Stromal cell of bone marrow (primary cell): ENCODE measurements at places on chromosomes 1 and 21.

DNA sequence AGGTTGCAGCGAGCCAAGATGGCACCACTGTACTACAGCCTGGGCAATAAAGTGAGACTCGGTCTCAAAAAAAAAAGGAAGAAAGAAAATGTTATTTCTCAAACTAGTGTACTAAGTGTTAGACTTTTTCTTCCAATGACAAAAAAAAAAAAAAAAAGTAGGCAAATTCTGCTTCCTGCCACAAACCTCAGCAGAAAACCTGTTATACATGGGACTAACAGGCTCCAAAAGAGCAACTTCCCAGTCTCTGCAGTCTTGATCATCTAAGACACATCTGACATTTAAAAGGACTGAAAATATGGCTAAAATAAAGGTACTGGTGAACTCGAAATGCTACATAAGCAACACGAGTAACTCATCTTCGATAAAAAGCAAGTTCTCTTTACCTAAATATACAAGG lies 59.6 kb downstream of the HSF2BP start:
- DNase-seq: no peak

- no peak for DNase-seq
Observed at GRCh38 chr1:5686925-5687706, 305.1 kb downstream of the NPHP4 start.

- DNase-seq: no peak
Observed at GRCh38 chr1:11800756-11801433, 4.9 kb downstream of the MTHFR start.

GRCh38 chr1:194114288-194114687 lies 927.9 kb upstream of the B3GALT2 start:
- no peak for DNase-seq

DNA sequence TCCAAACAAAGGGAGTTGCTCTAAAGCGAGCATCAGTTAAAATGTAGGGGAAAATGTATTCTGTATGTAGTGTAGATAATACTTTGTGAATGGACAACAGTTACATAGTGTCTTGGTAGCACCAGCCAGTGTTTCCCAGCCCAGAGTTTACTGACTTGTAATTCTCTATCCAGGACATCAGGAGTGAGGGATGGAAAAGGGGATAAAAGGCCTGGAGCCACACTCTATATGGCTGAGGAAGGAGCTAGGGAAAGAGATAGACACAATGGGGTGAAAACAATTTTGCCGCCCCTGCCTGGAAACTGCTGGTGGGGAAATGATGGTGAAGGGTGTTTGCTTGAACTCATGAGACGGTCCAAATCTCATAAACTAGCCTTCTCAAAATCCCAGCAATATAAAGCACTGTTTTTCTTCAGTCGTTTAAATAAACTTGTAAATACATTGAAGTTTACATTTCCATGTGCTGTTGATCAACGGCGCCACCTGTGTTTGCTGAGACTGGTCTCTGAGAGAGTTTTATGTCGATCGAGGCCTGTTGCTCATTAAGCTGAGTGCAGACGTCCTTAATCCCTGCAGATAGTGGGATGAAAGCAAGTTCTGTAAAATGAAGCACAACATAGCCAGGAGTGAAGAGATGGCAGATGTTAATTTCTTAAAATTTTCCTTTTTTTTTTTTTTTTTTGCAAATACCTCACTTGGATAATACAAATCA lies 27.9 kb upstream of the AGO1 start:
- DNase-seq: no peak

DNA sequence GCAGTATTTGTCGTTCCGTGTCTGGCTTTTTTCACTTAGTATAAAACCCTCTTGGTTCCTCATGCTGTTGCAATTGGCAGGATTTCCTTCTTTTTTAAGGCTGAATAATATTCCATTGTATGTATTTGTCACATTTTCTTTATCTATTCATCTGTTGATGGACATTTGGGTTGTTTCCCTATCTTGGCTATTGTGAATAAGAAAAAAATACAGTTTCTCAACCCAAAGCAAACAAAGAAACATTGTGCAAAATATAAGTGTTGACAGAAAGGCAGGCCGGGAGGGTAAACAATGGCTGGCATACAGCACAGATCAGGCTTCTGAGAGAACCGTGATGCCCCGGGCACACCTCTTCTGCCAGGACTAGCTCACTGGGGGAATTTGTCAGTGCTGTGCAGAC lies 26.9 kb downstream of the NENF start:
- no peak for DNase-seq

DNA sequence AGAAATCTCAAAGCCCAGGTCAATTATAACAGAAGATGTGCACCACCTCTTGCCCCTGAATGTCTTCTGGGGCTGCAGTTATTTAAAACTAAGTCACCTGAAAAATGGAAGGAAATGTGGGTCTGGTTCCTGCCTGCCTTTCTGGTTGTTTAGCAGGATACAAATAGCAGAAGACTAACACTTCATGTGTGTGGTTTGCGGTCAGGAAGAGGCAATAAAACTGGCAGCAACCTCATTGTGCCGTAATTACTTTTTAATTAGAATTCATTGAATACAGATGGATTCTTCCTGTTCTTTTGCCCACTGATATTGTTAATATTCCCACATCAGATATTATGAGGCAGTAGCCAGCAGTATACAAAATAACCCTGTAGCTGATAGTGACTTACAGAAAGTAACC lies 345.7 kb downstream of the ZNF326 start:
- DNase-seq: no peak

DNA sequence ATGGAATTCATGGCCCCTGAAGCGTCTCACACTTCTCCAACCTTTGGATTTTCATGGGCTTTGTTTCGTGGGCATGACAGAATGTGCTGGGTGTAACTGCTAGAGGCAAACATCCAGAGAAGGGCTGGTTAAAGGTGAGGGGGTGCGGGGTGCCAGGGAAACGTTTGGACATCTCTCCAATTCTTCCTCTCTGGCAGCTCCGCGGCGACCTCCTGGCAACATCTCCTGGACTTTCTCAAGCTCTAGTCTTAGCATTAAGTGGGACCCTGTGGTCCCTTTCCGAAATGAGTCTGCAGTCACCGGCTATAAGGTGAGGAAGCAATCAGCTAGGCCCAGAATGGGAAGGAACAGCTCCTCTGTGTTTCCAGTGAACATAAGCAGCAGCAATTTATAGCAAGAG lies 12.0 kb downstream of the TMEM81 start:
- no peak for DNase-seq

DNA sequence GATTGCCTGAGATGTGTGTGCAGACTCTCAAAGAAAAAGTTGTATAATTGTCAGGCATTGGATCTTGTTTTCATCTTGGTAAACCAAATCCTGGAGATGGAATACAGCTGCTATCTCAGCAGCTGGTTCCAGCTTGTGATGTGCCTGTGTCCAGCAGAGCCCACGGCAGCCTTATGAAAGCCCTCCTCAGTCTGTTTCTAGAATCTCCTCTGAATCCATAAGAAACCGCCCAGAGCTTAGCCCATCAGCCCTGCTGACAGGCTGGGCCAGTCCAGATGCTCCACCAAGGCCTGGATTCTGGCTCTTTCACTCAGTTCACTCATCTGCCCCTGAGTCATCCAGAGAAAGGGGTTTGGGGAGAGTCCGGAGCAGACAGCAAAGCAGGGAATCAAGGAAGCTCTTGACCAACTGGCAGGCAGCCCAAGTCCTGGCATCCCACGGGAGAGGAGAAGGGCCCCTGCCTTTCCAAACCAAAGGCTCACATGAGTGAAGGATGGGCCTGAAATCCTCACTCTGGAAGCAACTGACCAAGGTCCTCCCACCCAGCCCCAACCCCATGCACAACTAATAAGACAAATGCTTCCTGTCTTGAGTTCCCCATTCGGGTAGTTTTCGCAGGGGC lies 45.7 kb downstream of the NAV1 start:
- peak; percentile 81 for DNase-seq

- no peak for DNase-seq
Observed at GRCh38 chr1:160416369-160416768, 16.0 kb downstream of the VANGL2 start.

GRCh38 chr1:108055387-108055786 lies 90.4 kb upstream of the VAV3 start:
- no peak for DNase-seq

- no peak for DNase-seq
Observed at GRCh38 chr1:229209386-229209785, 61.5 kb upstream of the RAB4A start.

- no peak for DNase-seq
Observed at GRCh38 chr21:25036775-25037174, 570.5 kb downstream of the MRPL39 start.

- DNase-seq: no peak
Observed at GRCh38 chr1:23274134-23274505, 56.8 kb upstream of the HTR1D start.

GRCh38 chr1:70061231-70061630 lies 144.1 kb downstream of the LRRC40 start:
- DNase-seq: no peak

DNA sequence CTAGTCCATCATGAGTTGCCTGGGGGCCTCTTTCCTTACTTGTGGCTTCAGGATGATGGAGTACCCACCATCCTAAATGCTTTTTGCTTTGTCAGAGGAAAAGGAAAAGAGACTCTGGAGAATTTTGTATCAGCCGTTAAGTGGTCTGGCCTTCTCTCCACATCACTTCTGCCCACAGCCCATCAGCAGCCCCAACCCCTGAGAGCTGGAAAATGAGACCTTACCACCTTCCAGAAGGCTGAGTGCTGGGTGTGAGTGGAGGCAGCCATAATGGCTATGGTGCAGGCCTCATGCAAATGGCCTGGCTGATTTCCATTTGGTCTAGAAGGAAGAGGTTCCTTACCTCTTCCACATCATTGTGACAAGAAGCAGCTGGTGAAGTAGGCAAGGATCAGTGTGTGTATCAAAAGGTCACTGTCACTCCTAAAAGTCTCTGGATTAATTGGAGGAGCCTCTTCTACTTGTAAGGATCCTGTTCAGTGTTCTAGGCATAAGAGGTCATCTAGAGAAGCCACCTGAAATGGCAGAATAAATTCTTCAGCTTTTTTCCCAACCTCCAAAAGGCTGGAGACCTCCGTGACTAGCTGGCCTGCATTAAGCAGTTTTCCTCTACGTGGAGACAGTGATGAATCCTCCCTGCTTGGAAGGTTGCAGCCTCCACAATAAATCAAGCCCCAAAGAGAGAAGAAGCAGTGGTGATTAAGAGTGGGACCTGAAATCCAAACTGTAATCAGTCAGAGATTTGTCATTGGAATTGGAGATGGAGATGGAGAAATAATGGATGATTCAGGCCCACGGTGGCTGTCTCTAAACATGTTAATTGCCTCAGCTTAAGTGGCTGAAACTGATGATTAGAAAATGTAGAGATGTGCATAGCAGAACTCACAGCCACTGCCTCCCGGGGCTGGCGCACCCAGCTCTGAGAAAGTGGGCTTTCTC lies 111.5 kb downstream of the CNIH3 start:
- peak; percentile 78 for DNase-seq

- DNase-seq: no peak
Observed at GRCh38 chr1:58861506-58861905, 77.7 kb upstream of the JUN start.

DNA sequence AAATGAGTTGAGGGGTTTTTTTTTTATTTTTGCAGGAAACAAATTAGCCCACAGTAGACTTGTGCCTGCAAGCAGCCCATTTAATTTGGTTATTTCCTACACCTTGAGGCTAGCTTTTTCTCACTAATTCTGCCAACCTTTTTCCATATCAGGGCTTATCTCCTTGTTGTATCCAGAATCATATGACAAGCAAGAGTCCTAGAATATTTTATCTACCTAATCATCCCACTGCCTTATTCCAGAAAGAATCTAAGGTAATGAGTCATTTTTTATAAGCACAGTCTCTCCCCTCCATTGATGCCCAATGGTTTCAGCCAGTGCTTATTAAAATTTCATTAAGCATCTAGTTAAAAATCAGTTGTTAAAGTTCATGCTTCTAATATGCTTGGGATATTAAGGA lies 324.1 kb downstream of the BARHL2 start:
- DNase-seq: no peak

GRCh38 chr1:243406424-243406823 lies 150.6 kb downstream of the SDCCAG8 start:
- no peak for DNase-seq

DNA sequence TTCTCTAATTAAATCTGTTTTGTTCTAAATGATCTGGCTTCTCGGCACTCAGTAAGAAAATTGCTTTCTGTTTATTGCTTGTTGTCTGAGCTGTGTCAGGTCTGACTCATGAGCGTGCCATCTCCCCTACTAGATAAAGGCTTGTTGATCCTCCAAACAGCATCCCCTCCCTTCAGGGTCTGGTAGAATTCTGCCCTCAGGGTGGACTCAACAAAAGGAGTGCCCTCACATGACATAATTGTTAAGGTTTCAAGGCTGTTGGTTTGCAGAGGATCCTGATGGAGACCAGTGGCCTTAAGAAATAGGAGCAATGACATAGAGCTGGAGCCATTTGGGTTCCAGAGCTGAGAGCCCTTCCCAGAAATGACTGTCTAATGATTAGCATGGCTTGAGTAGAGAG lies 36.0 kb upstream of the ATP2B4 start:
- no peak for DNase-seq

DNA sequence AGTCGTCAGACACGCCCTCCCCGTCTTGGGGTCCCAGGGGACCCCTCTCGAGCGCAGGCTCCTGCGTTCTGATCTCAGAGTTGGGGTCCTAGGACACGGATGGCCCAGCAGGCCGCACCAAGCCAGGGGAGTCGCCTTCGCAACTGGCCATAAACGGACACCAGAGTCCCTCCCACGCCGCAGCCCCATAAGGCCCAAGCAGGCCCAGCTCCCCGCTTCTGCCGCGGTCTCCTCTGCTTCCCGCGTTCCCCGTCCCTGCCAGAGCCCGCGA lies 633 bp downstream of the DMRTA2 start:
- no peak for DNase-seq

- no peak for DNase-seq
Observed at GRCh38 chr1:46456411-46456963, 33.1 kb upstream of the DMBX1 start.

GRCh38 chr1:31581821-31582810 lies 5.8 kb downstream of the TINAGL1 start:
- DNase-seq: no peak

DNA sequence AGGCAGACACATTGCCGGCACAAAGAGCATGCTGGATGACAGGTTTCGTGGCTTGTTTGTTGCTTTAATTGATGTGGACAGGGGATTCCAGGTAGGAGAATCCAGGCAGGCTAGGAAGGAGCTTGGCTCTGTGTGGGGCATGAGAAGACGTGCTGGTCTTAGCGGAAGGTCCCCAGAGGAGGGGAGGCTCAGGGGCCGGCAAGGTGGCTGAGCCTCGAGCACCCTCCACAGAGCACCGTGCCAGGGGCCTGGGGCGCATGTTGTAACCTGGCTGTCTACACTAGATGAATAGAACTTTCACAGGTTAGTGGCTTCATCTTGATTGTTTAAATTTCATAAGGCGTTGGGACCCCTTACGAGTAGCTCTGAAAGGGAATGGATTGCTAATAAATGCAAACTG lies 223.1 kb downstream of the CAMTA1 start:
- DNase-seq: no peak

GRCh38 chr1:114075546-114076242 lies 78.0 kb downstream of the SYT6 start:
- DNase-seq: no peak

GRCh38 chr1:3919706-3920105 lies 19.6 kb upstream of the C1orf174 start:
- no peak for DNase-seq
